ENCODE measurements at places on chromosomes 13 and 19. TPM values are rescaled to one million over a fixed set of nuclear protein-coding genes. Genes with fewer than 3 reads are reported as not detected.
A peak's percentile ranks its signal among the peaks of the same experiment; 100 is the strongest.

Gene SCN1B
- total RNA-seq, result 1.3 TPM

Gene CYP2A6
- total RNA-seq, result not detected

Gene GFY
- not detected for total RNA-seq

Gene KIR3DL1
- total RNA-seq, result not detected

- peak; percentile 71 for DNase-seq
Observed at GRCh38 chr19:47608969-47609905, at the start of gene BICRA. TSS of gene BICRA (plus strand) at chr19:47609134. CDS start at chr19:47673575, 64,441 bp downstream.

- DNase-seq, result no peak
Observed at GRCh38 chr19:56134654-56134921, 6.5 kb upstream of the ZNF444 start.

GRCh38 chr19:13154241-13154778, 4.1 kb downstream of the IER2 start:
- DNase-seq, result peak; percentile 58

DNA sequence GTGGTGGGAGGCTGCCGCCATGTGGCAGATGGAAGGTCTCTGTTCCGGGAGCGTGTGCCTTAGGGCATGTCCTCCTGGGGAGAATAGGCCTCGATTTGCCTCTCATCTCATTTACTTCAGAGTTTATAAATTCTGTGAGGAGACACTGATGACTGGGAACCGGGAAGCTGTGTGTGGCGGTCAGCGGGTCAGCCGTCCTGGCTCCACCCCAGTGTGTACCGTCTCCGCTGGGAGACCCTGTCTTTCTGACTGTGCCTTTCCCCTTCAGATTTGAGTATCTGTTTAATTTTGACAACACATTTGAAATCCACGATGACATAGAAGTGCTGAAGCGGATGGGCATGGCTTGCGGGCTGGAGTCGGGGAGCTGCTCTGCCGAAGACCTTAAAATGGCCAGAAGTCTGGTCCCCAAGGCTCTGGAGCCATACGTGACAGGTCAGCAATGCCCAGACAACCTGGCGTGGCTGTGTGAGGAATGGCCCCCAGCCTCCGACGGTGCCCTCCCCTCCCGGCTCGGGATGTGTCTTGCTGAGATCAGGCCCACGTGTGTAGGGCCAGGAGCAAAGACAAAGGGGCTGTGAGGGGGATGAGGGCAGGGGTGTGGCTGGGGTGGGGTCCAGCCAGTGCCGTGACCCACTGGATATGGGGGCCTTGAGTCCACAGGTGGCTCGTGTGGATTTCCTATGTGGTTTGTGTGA, 21.6 kb downstream of the ATP4B start:
- DNase-seq, result no peak
